ENCODE measurements at places on chromosomes 11 and 22. TPM values are rescaled to one million over a fixed set of nuclear protein-coding genes. Genes with fewer than 3 reads are reported as not detected.

PGA5 gene
- not detected for total RNA-seq

VWA5A gene
- 2.9 TPM for total RNA-seq

DUSP8 gene
- 0.59 TPM for total RNA-seq

SHISAL1 gene
- total RNA-seq, result 3.9 TPM

OR51A7 gene
- total RNA-seq, result not detected

NAALAD2 gene
- total RNA-seq, result 2.4 TPM

MAPK8IP2 gene
- under 0.01 TPM for total RNA-seq

INCENP gene
- total RNA-seq, result 21.5 TPM

OR52I2 gene
- not detected for total RNA-seq

CHRM1 gene
- total RNA-seq, result not detected

TEX12 gene
- total RNA-seq, result 0.30 TPM

MRGPRX3 gene
- not detected for total RNA-seq
